NCI-H1105 treated with DMSO at 0.1 percent for 48 hours (cell line): ENCODE measurements at places on chromosomes 5 and 9.

DNA sequence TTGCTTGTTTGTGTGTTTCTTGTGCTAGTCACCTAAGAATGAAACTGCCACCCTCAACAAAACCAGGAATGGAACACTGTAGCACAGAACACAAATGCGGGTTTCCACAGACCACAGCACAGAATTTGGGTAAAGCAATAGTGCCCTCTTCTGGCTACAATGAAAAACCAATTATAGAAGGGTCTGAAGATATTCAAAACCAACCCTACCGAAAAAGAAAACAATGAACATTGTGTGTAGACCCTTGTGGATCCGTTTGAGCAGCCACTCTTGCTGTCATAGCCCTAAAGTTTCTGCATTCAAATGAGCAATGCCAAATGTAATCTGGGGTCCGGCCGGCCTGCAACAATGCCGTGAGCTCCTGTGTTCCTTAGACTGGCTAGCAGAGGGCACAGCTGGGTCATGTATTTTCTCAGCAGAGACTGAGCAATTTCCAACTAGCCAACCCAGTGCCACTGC lies 8.3 kb upstream of the ENC1 start:
- peak; percentile 55 for DNase-seq

GRCh38 chr5:163502521-163502920 lies 2.9 kb upstream of the MAT2B start:
- DNase-seq = no peak

DNA sequence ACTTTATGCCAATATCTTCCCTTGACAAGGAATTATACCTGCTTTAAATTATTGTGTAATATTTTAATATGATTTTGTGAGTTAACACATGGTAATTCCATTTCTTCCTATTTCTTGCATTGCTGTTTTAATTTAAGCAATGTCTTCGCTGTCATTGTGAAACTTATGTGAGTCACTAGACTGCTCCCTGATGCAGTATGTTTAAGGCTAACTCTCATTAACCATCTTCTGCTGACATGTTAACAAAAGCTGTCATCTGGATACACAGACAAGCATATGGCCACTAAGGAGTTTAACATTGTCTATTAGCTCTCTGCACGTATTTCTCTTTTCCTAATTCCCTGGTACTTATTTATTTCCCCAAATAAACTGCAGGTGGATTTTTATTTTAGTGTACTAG lies 980.8 kb upstream of the CTNND2 start:
- DNase-seq = no peak

GRCh38 chr5:107431998-107432397 lies 238.7 kb downstream of the EFNA5 start:
- DNase-seq = no peak

DNA sequence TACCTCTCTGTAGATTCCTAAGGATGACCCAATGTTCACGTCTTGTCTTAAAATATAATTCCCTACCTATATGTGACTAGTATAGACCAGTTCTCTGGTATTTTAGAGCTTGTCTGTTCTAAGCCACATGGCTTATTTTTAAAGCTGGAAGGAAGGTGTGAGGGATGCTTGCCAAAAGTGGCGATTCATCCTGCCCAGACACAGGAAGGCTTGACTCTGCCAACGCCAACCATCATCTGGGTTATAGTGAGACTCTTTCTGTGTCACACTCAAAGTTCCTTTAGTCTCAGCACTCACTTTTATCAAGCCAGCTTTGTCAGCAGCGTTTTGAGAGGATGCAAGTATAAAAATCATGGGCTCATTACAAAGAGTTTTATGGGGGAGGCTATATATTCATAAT lies 500.0 kb downstream of the PTPRD start:
- no peak for DNase-seq

DNA sequence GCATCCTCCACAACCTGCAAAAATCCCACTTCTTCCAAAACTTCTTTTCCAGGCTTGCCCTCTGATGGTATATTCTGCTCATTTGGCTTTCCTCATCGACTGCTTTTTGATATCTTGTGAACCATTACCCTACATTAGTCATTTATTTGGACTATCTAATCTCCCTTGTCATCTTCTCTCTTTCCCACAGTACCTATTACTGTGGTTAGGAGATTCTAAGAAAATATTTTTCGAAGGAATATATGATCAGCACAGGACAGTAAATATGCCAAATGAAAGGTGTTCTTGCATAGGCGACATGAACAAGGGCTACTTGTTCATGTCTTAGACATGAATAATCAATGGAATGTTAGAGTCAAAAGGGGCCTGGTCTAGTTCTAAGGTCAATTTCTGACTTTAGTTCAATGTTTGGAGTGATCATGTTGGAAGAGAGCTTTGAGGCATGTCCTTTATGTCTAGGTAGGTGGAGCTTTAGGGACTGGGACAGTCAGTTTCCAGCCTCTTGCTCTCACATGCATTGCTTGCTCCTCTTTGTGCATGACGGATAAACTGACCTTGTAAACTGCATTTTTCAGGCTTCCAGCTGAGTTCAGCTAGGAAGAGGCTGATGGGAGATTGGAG lies 243.4 kb upstream of the RPS23 start:
- DNase-seq = no peak
